ENCODE measurements at places on chromosomes 12 and 14.

DNA sequence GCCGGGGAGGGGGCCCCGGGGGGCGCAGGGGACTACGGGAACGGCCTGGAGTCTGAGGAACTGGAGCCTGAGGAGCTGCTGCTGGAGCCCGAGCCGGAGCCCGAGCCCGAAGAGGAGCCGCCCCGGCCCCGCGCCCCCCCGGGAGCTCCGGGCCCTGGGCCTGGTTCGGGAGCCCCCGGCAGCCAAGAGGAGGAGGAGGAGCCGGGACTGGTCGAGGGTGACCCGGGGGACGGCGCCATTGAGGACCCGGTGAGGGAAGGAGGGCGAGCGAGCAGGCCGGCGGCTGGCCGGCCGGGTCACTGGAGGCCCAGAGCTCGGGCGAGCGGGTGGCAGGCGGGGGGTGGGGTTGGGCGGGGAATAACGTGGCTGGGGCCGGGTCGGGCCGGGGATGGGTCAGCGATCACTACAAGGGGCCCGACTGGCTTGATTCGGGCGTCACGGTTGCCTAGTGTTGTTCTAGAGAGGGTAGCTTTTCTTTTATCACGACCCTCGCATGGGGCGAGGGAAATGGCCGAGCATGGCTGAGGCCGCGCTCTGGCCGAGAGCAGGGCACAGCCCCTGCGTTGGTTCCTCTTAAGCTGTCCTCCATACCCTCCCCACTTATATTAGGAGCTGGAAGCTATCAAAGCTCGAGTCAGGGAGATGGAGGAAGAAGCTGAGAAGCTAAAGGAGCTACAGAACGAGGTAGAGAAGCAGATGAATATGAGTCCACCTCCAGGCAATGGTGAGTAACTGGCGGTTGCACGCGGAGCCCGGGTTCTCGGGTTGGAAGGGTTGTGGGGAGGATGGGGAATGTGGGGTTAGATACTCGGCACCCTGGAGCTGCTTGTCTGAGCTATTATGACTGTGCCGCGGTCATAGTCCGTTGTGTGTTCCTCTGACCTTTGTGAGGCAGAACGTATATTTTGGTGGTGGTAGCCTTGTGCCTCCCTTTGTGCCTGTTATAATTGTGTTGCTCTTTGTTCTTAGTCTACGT, 603 bp downstream of the PABPN1 start:
- H3K27ac ChIP-seq: peak overlapping the region; percentile 98
- H3K36me3 ChIP-seq: peaks cover 22% of the 10 kb centered on the region
- H3K27me3 ChIP-seq: no peaks in the 10 kb centered on the region
- no peak for DNase-seq
- peak overlapping the region; percentile 87 for H3K4me3 ChIP-seq
- peaks cover 26% of the 10 kb centered on the region for H3K4me1 ChIP-seq

DNA sequence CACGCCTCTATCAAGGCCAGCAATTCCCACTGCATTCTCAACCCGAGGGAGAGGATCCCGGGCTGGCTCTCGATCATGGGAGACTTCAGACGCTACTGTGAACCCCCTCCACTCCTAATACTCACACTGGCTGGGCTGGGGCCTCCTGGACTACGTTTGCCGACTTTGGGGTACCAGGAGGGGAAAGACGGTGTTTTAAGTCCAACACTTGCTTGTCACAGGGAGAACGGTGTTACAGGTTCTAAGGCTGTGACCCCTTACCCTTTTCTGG, 463 bp downstream of the NACA start:
- H3K4me3 ChIP-seq: peak overlapping the region; percentile 87
- H3K27ac ChIP-seq: peak overlapping the region; percentile 87
- peaks cover 24% of the 10 kb centered on the region for H3K36me3 ChIP-seq

DNA sequence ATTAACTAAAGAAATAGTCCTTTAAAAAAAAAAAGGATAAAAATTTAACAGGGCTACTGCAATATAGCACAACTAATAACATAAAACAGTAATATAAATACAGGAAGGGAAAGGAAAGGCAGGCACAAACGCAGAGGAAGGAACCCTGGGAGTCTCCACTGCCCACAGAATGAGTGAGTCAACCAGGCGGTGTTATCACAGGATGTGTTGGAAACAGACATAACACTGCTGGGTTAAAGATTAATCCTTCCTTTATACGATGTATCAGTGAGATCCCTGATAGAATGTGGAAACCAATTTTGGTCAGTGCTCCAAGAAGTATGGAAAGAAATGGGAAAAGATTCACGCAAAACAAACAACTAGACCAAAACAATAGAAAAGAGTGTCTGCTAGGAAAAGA, 47.9 kb downstream of the FGD6 start:
- no peak overlapping the region for H3K4me3 ChIP-seq
- no peak overlapping the region for H3K27ac ChIP-seq
- H3K4me1 ChIP-seq: no peaks in the 10 kb centered on the region
- peaks cover 2% of the 10 kb centered on the region for H3K27me3 ChIP-seq

- H3K27ac ChIP-seq: peak overlapping the region; percentile 77
- H3K4me1 ChIP-seq: peaks cover 61% of the 10 kb centered on the region
- no peak overlapping the region for H3K4me3 ChIP-seq
- DNase-seq: no peak
Observed at GRCh38 chr12:49673446-49674317, 33.5 kb downstream of the FMNL3 start.

- DNase-seq: no peak
- H3K4me1 ChIP-seq: no peaks in the 10 kb centered on the region
- H3K27ac ChIP-seq: no peak overlapping the region
Observed at GRCh38 chr12:106645074-106645421, 62.2 kb downstream of the RFX4 start.

Data from memory B cell (primary cell).